ENCODE measurements at places on chromosomes 11 and 22. TPM values are rescaled to one million over a fixed set of nuclear protein-coding genes. Genes with fewer than 3 reads are reported as not detected.
A peak's percentile ranks its signal among the peaks of the same experiment; 100 is the strongest.

GRCh38 chr22:45451972-45452371 lies 38.5 kb downstream of the RIBC2 start:
- no peak for DNase-seq

The APOL5 gene
- not detected for total RNA-seq

The LDHA gene
- 1,257 TPM for total RNA-seq

GRCh38 chr11:134513585-134514120 lies 101.6 kb upstream of the B3GAT1 start:
- no peak for DNase-seq

GRCh38 chr22:37357446-37358075 lies 69.7 kb downstream of the ELFN2 start:
- no peak for DNase-seq

- DNase-seq: no peak
Observed at GRCh38 chr11:46331282-46331984, 15.8 kb upstream of the DGKZ start.

- DNase-seq: no peak
Observed at GRCh38 chr22:44660051-44660830, 41.8 kb upstream of the PRR5 start.

- no peak for DNase-seq
Observed at GRCh38 chr11:13111813-13112130, 102.7 kb downstream of the RASSF10 start.

DNA sequence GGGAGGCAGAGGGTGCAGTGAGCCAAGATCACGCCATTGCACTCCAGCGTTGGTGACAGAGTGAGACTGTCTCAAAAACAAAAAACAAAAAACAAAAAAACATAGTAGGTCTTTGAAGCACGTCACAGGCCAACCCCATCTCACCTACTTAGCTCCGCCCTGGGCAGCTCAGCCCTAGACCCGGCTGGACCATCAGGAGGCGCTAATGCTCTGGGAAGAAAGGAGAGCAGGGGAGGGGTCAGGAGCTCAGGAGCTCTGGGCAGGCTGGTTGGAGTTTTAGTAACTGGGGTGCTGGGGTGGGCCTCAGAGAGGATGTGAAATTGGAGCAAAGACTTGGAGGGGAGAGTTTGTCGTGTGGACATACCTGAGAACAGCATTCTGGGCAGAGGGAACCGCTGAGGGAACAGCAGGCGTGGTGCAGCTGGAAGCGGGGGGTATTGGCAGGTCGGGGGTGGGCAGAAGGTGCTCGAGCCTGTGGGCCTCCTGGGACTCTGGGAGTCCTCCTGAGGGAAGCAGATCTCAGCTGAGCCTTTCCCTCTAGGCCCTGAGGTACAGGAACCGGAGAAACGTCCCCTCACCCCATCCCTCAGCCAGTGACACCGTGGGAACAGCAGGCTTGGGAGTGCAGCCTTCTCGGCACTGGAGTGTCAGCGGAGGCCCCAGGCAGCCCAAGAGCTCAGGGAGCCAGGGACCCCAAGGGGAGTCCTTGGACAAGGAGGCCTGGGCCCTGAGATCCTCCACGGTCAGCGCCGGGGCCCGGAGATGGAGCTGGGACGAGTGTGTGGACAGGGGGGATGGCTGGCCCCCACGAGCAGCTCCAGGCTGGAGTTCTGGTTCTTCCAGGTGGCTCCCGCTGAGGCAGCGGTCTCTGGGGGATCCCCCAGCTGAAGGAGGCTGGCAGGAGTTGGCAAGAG lies 2.2 kb upstream of the RPS6KA4 start:
- peak; percentile 65 for DNase-seq

The CDC42EP2 gene
- total RNA-seq: 2.5 TPM

- no peak for DNase-seq
Observed at GRCh38 chr11:60821827-60822599, 19.9 kb upstream of the CCDC86 start.

DNA sequence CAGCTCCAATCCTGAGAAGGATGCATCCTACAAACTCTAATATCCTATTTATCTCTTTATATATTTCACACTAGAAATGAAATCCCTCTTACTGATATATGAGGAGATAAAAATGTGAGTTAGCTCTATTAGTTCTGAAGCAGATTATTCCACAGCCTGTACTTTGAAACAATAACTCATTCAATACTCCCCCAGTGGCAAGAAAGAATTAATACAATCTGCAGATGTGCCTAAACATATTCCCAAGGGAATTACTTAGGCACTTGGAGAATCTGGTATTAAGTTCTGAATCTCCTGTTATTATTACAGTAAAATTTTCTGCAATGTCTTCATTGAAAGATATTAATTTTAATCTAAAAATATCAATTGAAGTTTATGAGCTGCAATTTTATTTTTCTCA lies 59.4 kb downstream of the DDI1 start:
- DNase-seq: no peak

GRCh38 chr11:42013656-42014201 lies 554.3 kb upstream of the LRRC4C start:
- no peak for DNase-seq

DNA sequence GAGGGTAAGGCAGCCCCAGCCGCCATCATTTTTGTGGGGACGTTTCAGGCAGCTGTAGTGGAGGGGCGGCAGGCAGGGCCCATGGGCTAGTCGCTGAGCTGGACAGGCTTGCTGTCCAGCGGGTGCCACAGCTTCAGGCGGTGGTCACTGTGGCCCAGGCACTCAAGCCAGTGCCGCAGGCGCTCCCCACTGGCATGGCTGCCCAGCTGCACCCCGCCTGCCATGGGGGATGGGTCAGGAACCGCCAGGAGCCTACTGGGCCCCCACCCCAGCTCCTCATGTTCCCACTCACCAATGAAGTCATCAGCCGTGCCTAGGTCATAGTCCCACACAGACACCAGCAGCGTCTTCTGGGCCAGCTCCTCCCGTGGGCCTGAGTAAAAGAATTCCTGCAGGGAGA lies 6.0 kb downstream of the NDUFV1 start:
- DNase-seq: no peak

- no peak for DNase-seq
Observed at GRCh38 chr11:18374956-18375355, 19.4 kb upstream of the LDHA start.

DNA sequence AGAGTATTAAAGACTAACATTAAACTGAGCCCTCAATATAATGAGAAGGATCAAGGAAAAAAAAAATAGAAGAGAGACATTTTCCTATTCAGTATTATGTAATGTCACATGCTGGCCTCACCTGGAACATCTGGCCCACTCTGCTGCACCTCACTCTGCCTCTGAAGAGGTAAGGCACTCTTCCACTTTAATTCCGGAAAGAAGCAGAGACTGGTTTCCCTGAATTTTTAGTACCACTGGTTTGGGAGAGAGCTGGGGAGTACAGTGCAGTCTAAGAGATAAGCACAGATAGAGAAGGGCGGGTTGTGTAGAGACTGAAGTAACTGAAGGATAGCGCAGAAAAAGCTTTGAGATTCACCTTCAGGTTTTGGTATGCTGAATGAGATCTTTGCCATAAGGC lies 178.7 kb downstream of the SOX6 start:
- no peak for DNase-seq

DNA sequence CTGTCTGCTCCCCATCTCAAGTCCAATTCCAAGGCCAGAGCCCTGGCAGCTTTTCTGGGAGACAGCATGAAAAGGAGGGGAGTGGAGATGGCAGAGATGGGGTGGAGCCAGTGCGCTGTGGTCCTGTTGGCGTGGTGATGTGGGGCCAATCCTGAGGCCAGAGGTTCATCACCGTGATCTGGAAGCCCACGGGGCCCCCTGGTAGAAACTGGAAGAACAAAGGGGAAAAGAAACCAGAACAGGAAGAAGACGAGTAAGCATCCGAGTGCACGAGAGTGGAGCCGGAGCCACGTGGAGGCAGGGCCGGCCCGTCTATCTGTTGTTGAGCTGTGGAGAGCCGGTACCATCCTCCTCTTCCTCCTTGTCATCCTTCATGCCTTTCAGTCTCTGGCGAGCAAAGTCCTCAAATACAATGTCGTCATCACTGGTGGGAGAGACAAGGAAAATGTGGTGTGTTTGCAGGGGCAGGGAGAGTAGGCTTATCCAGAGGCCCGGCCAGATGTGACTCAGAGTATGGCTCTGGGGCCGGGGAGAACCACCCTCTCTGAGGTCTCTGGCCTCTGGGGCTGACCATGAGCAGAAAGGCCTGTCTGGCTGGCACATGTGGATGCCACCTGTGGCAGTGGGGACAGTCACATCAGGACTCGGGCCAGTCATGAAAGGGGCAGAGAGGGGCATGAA lies 25.4 kb downstream of the TPBGL start:
- peak; percentile 75 for DNase-seq

DNA sequence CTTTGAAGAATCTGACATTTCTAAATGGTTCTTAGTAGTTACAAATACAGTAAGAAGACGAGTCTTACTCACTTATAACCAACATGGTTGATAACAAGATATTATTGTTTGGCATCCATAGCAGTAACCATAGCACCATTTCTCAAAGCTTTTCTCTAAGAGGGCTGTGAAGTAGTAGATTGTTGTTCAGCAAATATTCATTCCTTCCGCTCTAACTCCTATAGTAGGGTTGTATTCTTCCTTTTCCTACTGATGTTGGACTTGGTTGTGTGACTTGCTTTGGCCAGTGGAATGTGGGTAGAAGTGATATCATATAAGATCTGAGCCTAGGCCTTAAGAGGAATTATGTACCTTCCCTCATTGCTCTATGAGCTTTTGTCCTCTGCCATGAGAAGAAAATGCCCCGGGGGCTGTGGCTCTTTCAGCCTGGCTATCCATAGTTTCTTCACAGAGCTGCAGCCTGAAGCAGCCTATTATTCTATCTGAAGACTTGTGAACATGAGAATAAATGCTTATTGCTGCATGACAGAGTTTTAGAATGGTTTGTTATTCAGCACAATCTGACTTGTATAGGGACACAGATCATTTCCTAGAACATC lies 28.9 kb upstream of the ZBED5 start:
- DNase-seq: no peak

DNA sequence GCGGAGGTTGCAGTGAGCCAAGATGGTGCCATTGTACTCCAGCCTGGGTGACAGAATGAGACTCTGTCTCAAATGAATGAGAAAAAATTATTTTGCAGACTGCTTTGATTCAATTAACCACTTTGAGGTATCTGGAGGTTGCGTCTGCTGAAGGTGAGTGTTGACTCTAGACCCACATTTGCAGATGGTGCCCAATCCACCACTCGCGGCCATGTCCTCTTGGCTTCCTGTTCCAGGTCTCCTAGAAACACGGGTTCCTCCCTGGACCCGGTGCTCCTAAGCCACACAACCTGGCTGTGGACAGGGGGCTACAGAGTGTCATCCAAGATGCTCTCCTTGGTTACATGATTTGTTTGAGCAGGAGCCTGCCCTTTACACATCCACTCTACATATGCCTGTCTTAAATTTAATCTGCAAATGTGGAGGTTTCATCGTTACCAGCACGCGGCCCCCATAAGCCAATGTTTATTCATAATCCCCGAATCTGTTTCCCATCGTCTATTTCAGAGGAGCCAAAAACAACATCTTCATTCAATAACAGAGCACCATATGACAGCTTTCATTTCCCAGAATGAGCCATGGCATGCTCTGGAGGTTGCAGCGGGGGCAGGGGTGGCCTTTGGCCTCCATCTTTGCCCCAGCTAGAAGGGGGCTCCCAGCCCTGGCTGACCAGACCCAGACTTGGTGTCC lies 377.2 kb downstream of the CTTN start:
- no peak for DNase-seq

GRCh38 chr22:37639070-37639760 lies at the start of gene SH3BP1:
Gene SH3BP1 (plus strand): TSS chr22:37639669. CDS start chr22:37639788, 119 bp downstream.
- DNase-seq: peak; percentile 57

GRCh38 chr11:127474766-127475165 lies 474.2 kb upstream of the KIRREL3 start:
- DNase-seq: no peak

The ZC3H7B gene
- 30.6 TPM for total RNA-seq

The SAA2 gene
- not detected for total RNA-seq

DNA sequence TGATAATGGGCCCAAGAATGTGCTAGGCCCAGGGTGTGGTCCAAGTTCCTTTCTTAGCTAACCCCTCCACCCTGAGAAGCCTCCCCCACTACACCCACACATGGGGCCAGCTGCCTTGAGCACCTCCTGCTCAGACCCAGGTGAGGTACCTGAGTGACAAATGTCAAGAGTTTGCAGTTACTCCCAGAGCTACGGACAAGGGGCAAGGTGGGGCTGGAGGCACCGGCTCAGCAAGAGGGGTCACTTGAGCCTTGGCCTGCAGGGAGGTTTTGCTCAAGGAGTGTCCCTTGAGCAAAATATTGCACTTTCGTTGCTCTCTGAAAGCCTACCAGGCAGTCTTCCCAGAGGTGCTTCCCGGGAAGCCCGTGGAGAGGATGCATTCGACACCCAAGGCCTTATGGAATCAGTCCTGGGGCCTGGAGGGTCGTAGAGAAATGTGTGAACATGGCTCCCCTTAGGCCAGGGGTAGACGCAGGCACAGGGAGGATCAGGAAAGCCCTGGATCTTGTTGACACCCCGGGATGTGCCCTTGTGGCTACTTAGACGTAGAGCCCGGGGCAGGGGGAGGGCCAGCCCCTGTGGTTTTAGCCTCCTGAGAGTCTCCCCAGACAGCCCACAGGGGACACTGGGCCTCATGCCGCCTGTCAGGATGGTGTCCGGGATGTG lies 114.2 kb downstream of the KCNQ1 start:
- no peak for DNase-seq

The CRY2 gene
- 12.2 TPM for total RNA-seq

The TBX10 gene
- 0.27 TPM for total RNA-seq

DNA sequence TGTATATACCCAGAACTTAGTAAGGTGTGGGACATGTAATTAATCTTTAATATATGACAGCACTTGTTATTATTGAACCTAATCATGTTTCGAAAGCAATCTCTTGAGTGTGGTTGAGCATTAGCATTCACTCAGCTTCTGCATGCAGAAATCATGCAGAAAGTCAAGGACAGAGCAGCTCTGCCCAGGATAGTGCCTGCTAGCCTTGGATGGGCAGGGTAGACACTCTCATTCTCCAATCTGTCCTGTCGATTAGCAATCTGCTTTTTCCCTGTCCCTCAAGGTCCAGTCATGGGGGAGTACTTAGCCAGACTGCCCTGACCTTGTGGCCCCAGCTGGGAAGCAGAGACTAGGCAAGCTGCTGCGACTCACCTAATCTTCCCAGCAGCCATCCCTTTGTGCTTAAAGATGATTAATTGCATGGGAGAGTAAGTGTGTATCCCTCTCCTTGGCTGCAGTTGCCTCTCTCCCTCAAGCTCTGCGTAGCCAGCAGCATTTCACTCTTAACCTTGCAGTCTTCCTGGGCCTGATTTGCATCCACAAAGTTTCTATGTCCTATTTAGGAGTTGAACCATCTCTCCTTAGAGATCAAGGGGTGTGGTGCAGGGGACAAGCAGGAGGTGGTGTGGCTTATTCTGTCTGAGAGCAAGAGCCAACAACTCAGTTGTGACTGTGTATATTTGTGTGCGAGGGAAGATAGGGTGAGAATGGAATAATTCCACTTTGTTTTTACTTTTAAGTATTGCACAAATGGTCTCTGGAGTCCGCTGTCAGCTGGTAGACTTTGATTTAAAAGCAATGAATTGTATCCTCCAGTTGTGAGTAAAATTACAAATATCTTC lies 101.4 kb downstream of the FDX1 start:
- no peak for DNase-seq

The WNT11 gene
- 0.66 TPM for total RNA-seq

GRCh38 chr11:65065851-65066250 lies 7.5 kb upstream of the NAALADL1 start:
- DNase-seq: no peak

GRCh38 chr11:44923115-44923514 lies 27.6 kb downstream of the TP53I11 start:
- no peak for DNase-seq

The TMEM45B gene
- total RNA-seq: 29.1 TPM

- DNase-seq: no peak
Observed at GRCh38 chr22:26848244-26848920, 191.0 kb downstream of the MIAT start.

- DNase-seq: no peak
Observed at GRCh38 chr11:56122073-56122472, at the start of gene OR8H3. Gene OR8H3 (plus strand): TSS chr11:56122373. CDS start chr11:56122373, 0 bp downstream.

The CRYBB2 gene
- total RNA-seq: not detected

The ESAM gene
- total RNA-seq: 1.2 TPM

The ACCS gene
- 0.29 TPM for total RNA-seq

Measured in HepG2 (cell line).